ENCODE measurements at places on chromosomes 11 and 22.

DNA sequence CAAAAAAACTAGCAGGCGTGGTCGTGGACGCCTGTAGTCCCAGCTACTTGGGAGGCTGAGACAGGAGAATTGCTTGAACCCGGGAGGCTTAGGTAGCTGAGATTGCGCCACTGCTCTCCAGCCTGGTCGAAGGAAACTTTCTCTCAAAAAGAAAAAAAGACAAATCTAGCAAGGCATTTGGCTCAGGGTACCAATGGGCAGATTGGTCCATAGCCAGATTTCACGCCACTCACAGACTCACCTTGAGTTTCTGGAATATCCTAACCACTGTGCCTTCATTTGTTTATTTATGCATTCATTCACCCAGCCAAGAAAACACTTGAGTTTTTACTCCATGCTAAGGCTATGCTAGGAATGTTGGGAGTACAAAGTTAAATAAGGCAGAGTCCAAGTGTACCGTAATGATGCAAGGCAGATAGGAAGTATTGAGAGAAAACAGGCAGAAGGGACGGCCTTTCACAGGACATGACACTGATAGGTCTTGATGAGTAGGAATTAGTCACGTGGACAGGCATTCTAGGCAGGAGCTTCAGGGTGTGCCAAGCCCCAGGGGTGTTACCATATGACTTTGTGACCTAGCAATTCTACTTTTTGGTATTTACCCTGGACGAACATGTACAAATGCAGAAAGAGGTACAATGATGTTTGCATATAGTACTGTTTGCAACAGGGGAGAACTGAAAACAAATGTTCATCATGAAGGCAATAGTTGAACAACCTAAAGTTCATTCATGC is 3.0 kb upstream of the PACSIN3 start:
- DNase-seq, result no peak

DNA sequence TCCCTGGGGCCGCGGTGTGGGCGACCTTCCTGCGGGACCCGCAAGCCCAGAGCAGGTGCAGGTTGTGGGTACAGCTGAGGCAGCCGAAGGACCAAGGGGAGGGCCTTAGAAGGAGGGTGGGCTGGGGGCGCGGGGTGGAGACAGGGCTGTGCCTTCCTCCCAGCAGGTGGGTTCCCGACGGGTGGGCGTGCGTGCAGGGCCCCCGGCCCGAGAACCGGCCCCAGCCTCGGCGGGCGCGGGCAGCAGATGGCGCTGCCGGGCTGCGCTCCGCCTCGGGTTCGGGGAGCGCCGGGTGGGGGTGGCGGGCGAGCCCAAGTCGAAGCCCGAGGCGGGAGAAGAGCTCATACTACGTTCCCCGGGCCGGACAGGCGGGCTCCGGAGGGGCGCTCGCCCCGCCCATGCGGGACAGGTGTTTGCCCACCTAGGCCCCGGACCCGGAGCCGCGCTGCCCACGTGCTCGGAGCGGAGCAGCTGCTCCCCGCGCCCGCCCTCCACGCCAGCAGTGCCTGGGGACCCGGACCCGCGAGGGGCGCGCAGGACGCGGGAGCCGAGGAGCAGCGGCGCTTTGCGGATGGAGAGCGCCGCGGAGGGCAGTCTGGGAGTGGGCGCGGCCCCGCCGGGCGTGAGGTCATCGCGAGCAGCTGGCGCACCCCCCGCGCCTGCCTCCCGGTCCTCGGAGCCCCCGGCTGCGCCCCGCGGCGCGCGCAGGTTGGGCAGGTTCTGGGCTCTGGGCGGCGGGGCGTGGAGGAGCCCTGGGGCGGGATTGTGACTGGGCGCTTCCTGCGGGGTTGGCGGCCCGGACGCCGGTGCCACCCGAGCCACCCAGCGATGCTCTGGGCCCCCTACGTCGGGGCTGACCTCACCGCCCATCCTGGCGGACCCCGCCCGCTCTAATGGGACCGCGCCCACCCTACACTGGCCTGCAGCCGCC is 25.3 kb downstream of the DUSP8 start:
- DNase-seq, result peak; percentile 35

- peak; percentile 77 for DNase-seq
Measured at GRCh38 chr11:65078151-65078550, 5.7 kb downstream of the CDCA5 start.

DNA sequence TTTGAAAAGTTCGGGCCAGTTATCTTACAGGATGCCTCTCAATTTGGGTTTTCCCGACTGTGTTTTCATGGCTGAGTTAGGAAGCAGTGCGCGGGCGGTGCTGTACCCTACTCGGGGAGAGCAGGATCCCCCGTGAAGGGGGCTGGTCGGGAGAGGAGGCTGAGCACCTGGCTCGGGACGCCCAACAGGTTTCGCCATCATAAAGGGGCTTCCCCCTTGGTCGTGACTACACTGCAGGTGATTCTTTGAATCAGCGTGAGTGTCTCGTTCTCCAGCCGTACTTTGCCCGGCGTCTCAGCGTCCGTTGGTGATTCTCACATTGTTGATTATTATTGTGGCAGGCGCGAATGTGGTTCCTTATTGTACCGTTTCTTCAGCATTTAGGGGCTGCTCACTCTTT is 46.6 kb downstream of the ST14 start:
- no peak for DNase-seq

DNA sequence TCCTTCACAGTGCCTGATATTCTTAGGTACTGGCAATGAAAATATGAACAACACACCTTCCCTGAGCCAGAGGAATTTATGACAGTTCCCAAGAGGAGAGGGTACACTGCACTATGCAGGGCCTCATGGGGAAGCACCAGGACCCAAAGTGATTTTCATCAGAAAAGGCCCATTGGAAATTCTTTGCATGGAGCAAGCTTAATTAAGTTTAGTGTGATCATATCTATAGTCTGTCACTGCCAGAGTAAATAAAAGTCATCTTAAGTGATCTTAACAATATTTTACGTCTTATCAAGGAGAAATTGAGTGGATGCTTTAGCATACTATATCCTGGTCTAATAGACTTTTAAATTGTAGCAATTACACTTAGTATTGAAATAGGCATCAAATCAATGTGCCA is 86.5 kb downstream of the ACER3 start:
- DNase-seq, result no peak

DNA sequence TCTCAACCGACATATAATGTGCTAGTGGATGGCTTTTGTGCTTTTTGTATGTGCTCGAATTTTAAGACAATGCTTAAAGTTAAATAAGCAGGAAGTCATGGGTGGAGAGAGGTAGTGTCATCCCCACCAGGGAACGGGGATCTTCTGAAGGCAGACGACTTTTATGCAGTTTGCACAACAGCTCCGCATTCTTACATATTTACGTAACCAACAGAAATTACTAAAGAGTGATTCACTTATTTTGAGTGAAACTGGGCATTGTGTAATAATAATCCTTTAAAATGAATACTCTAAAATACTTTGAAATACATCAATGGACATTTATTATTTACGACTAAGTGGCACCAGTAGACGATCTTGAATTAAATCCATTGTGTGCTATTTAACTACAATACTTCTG is 305.1 kb downstream of the CNTN5 start:
- no peak for DNase-seq

- DNase-seq, result no peak
Measured at GRCh38 chr11:75518771-75519653, 6.7 kb downstream of the GDPD5 start.

DNA sequence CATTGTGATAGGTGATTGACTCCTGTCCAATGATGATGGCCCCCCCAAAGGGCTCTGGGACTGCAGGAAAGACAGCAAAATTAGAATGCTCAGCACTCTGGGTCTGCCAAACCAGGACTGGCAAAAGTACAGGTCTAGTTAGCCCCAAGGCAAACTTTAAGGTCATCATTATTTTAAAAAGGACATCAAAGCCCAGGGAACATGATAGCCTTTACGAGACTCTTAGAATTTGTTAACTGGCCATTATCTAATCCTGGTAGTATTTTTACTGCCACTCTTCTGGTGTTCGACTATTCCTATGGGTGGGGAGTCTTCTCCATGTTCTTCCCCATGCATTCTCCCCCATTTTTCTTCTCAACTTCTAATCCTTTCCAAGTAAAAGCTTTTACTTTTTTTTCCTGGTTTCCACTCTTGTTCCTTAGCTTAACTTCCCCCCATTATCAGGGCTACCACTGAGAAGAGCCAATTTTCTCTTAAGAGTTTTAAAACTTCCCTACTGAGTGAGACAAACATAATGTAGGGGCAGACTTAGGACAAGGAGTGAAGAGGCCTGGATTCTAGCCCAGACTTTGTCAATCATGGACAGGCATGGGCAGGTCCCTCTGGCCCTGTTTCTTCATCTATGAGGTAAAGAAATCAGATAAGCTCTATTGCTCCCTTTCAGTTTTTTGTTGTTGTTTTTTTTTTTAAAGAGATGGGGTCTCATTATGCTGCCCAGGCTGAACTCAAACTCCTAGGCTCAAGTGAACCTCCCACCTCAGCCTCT is 7.1 kb downstream of the DDB1 start:
- DNase-seq, result no peak
